Ureter (tissue), 1 donor: ENCODE measurements at places on chromosomes 12 and 14. TPM values are rescaled to one million over a fixed set of nuclear protein-coding genes. Genes with fewer than 3 reads are reported as not detected.

GRCh38 chr12:109880043-109880931, at the start of gene GLTP:
Gene GLTP, minus strand, starts transcription at chr12:109880541. Its CDS starts 167 bp downstream, at chr12:109880374.
- DNase-seq, result peak; percentile 84

GRCh38 chr12:89083491-89083890, 268.8 kb downstream of the DUSP6 start:
- DNase-seq, result no peak

- DNase-seq, result no peak
Observed at GRCh38 chr12:82314406-82314892, 43.7 kb downstream of the CCDC59 start.

- no peak for DNase-seq
Observed at GRCh38 chr14:54711812-54712464, 145.0 kb downstream of the SAMD4A start.

PRIM1 gene
- total RNA-seq, result 4.6 TPM
